Caki2 (cell line): ENCODE measurements at places on chromosomes 5 and 9.

- no peak for DNase-seq
Measured at GRCh38 chr9:120532891-120533290, 47.1 kb downstream of the CDK5RAP2 start.

DNA sequence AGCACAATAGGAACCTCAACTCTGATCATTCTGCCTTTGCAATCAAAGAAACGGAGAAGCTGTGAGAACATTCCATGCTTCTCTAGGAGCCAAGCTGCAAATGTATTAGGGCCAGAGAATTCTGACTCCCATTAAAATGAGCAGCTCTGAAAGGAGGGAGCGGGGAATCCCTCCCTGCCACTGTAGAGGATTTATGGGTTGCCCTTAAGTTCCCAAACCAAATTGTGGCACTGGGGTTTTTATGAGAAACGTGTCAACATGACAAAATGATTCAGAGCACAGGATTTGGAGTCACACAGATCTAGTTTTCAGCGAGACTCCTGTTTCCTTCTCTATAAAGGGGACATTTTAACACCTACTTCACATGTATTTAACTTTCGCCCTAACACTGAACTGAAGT lies 1.8 kb downstream of the IL6ST start:
- DNase-seq: peak; percentile 25

GRCh38 chr5:24817966-24818365 lies 173.2 kb upstream of the CDH10 start:
- DNase-seq: no peak

GRCh38 chr5:132506094-132506692 lies 15.6 kb upstream of the IRF1 start:
- no peak for DNase-seq

DNA sequence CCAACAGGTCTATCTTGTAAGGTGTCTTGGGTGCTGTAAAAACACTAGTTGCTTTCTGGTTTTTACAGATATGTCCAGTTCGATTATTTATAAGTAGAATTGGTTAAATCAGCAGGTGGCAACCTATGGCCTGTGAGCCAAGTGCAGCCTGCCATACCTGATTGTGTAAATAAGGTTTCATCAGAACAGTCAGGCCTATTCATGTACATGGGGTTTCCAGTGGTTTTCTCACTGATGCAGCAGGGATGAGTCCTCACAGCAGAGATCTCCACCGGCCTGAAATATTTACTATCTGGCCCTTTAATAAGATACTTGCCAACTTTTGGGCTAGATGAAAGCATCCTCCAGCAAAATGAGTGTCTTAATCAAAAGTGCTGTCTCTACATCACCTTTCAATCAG lies 132.9 kb upstream of the ICE1 start:
- no peak for DNase-seq
